ENCODE measurements at places on chromosomes 2 and 18.

DNA sequence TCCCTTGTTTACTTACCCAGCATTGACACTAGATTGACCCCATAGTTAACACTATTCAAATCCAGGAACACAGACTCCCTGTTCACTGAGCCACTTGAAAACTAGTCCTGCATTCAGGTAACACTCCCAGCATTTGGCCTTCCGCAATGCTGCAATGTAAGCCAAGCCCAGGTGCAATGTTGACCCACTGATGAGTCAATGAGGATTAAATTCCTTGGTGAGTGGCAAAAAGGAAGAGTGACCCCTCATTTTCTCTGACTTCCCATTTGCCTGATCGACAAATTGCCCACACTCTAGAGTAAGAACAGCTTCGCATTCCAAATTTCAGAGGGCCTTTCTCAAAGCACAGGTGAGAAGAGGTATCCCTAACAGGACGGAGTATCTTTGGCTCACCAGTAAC lies 251.9 kb downstream of the FBXO15 start:
- no peak for DNase-seq

DNA sequence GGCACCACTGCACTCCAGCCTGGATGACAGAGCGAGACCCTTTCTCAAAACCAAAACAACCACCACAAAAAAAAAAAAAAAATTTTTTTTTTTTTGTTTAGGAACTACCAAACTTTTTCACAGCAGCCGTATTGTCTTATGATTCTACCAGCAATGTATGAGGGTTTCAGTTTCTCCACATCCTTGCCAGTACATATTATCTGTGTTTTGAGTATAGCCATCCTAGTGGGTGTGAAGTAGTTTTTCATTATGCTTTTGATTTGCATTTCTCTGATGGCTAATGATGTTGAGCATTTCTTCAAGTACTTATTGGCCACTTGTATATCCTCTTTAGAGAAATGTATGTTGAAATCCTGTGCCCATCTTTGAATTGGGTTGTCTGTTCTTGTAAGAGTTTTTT lies 51.7 kb downstream of the COX7A2L start:
- DNase-seq = no peak

- DNase-seq = no peak
These were observed 276.2 kb upstream of the HNRNPA3 start for GRCh38 chr2:176936410-176936809.

- DNase-seq = no peak
These were observed 80.3 kb downstream of the FMNL2 start for GRCh38 chr2:152415231-152415642.

GRCh38 chr2:158004126-158004764 lies 97.4 kb upstream of the UPP2 start:
- DNase-seq = no peak

DNA sequence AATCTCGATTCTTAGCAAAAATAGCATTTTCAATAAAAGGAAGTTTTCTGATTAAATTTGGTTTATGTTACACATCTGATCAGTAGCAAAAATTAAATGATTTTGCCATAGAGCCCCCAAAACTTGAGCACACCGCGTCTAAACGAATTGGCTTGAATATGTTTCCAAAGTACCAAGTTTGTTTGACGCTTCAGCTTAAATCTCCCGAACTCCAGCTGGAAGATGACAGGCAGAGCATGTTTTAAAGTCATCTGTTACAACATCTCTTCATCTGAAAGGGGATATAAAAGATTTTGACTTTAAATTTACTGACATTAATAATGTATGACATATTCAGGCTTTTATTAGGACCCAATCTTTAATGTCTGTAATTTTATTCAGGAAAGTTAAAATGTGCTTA lies 129.8 kb downstream of the NCK2 start:
- DNase-seq = no peak

DNA sequence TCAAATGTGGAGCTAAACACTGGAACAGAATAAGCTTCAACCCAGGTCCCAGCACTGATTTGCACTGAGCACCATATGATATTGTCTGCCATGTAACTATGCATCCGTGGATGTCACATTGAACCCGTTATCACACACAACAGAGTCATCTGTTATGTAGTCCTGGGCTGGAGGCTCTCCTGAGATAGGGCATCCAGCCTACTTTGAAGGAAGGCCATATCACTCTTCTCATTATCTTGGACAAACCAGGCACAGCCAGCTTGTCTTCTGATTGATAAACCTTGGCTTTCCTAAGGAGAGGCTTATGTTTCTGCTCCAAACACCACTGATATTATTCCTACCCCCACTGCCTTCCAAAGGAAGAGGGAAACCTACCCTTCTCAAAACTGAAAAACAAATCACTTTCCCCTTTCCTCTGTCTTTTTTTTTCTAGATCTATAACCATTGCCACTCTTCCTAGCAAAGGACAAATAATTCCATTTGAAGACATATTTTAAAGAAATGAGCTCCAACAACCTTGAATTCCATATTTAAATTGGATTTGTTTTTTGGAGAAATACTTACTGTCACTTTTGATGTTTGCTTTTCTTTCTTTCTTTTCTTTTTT lies 16.4 kb downstream of the RSAD2 start:
- DNase-seq = no peak

DNA sequence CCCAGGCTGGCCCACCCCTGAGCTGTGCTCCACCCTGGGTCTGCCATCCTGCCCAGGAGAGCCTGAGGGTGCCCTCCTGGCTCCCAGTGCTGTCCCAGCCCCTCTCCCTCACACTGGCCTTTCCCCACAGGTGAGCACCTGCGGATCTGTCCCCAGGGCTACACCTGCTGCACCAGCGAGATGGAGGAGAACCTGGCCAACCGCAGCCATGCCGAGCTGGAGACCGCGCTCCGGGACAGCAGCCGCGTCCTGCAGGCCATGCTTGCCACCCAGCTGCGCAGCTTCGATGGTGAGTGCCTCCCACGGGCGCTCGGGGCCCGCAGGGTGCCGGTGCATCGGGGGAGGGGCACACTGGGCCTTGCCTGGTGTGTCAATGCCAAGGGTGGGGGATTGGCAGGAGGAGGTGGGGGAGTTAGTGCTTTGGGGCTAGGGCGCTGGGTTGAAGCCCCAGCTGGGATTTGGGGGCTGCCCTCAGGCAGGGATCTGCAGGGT lies 23.5 kb downstream of the GPC1 start:
- no peak for DNase-seq

- DNase-seq = peak; percentile 3
These were observed 4.5 kb downstream of the HNMT start for GRCh38 chr2:137968477-137969417.

GRCh38 chr2:46014911-46015654 lies 282.1 kb upstream of the EPAS1 start:
- no peak for DNase-seq

- DNase-seq = no peak
These were observed 657 bp downstream of the ATP8B1 start for GRCh38 chr18:57802213-57803102.

DNA sequence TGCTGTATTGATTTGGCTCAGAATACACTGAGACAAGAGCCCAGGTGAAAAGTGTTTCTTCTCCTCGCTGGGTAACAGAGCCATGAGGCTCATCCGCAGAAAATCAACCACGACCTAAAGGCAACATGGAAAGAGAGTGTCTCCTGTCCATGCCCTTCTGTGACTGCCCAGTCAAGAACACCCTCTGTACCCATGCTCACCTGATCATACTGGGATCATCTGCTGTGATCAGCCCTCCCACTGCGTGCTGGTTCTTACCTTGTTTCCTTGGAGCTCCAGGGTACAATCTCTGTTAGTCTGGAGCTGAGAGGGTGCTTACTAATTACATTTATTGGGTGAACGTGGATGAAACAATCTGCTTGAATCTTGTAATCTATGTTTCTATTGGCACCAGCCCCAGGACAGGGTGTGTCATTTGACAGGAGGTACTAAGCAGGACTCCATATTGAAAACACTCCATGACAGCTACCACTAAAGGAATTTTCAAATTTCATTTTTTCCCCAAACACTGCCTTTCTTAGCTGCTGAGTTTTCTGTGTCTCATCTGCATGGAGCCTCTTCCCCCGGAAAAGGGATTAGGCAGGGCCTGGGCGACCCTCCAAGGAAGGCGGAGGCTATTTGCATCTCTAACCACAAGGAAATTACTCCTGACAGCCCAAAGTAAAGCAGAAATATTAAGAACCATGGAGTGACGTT lies 39.7 kb upstream of the GRP start:
- no peak for DNase-seq

- no peak for DNase-seq
These were observed 14.7 kb downstream of the NRP2 start for GRCh38 chr2:205696927-205697441.

DNA sequence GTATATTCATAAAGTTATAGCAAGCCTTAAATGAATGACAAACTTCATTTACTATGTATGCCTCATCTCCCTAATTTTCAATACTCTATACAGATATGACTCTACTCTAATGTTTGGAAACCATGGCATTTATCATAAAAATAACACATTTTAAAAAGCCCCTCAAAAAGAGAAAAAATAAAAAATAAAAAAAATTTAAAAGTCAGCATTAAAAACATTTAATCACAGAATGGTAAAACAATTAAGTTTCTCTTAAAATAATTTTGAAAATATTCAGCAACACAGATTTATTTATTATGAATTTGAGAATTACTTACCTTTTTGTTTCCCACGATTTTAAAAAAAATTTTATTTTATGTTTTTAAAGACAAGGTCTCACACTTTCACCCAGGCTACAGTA lies 65.0 kb upstream of the CDKL4 start:
- no peak for DNase-seq

GRCh38 chr2:25341011-25341727 lies 556 bp downstream of the DNMT3A start:
- no peak for DNase-seq

DNA sequence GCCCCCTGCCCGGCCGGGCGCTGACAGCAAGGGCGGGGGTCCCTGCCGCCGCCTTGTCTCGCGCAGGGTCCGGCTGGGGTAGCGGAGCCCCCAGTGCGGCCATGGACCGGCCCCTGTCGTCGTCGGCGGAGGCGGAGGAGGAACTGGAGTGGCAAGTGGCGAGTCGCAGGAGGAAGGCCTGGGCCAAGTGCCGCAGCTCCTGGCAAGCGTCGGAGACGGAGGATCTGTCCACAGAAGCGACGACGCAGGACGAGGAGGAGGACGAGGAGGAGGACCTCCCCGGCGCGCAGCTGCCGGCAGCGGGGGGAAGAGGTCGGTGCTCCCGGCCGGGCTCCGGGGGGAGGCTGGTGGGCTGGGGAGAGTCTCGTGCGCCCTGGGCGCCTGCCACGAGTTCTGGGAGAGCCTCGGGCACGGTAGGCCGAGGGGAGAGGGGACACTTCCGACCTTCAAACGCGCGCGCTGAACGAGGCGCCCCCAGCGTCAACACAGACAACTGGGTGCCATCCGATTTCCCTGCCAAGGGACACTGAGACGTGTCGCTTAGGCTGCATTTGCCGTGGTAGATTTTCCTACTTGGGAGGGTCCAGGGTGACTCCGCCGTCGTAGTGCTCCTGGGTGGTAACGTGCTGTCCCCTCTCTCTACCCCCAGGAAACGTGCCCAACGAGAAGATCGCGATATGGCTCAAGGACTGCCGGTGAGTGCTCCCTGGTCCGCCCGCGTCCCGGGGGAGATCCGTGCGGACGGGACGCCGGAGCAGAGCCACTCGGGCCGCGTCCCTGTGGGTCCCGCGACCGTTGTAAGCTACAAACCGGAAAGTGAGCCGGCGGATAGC lies 652 bp downstream of the ITPRID2 start:
- DNase-seq = peak; percentile 74

DNA sequence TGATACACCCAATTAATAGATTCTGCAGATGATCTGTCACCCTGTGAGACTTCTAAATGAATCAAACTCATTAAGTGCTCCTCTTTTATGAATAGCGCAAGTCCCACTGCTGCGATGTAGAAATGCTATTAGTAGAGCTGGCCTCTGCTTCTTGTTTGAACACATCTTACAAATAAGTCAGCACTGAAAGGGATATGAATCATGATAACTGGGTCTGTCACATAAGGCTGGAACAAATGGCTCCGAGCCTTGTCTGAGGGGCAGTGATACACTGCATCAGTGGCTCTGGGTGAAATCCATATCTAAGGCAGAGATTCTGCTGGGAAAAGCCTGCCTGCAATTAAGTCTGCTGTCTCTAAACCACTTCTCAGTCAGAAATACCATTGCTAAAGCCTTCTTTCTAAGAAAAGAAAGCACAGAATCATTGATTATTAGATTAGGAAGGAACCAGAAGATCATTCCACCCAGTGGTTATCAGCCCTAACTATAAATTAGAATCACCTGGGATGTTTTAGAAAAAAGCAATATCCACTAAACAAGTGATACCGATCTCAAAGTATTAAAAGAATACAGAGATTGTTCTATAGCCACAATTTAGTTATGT lies 75.2 kb downstream of the SLC5A7 start:
- no peak for DNase-seq

DNA sequence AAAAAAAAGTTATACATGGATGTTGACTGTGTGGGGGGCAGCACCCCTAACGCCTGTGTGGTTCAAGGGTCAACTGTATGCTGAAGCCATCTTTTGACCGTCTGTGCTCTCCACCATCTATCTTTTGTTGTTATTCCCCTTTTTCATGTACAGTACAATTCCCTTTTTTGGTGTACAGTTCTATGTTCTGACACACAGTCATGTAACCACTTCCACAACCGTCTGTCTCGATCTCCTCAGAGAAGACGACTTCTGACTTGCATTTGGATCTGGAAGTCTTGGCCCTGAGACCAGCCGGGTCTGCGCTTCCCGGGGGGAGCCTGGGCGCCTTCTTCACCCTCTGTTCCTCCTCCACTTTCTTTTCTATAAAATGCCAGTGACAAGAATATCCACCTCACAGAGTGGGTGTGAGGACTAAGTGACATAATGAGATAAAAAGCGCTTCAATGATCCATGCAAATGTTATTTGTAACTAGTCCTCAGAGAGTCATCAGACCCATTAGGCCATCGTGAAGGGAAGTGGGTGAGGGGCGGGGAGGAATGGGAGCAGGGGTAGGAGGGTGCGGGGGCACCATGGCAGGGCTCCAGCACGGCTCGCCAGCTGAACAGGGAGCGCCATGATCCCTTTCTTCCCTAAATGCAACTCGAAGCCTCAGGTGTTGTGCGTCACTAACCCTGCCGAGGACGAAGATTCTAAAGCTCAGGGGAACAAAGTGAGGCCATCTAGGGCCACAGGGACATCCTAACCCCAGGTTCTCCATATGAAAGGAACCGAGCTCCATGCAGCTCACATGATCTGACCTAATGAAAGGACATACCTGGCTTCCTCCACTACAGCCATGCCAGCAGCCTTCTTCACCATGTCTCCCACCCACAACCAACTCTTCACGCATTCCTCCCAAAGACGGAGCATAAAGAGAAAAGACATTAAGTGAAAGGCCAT lies 16.6 kb downstream of the ADCY3 start:
- DNase-seq = no peak

All from HL-60 (cell line).